NCI-H774 (cell line): ENCODE measurements at places on chromosomes 16 and 17.
A peak's percentile ranks its signal among the peaks of the same experiment; 100 is the strongest.

DNA sequence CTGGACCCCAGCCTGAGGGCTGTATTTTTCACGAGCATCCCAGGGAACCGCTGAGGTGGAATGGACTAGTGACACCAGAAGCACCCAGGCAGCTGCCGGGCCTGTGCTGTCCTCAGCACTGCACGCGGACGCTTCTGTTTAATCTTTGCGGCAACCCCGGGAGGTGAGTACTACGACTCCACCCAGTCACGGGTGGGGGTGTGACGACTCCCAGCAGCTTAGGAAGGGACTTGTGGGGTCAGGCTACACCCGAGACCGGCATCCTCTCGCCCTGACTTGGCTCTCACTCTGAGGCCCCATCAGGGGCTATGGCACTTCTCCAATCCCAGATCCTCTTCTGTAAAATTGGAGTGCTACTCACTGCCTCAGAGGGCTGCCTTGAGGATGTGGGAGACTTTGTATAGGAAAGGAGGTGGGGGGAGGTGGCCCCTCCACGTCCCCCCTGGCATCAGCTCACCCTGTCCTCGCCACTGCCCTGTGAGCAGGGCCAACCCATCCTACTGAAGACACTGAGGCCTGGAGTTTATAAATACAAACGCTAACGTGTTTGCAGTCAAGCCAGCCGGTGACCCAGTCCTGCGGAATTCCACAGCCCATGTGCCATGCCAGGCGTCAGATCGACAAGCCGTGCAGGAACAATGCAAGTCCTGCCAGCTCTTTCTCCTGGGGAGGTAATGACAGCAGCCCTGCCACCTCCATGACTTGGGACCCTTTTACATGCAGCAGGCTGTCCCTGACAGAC lies 44.4 kb downstream of the PPL start:
- DNase-seq = no peak

- no peak for DNase-seq
These were observed 8.2 kb upstream of the C16orf95 start for GRCh38 chr16:87325423-87325858.

DNA sequence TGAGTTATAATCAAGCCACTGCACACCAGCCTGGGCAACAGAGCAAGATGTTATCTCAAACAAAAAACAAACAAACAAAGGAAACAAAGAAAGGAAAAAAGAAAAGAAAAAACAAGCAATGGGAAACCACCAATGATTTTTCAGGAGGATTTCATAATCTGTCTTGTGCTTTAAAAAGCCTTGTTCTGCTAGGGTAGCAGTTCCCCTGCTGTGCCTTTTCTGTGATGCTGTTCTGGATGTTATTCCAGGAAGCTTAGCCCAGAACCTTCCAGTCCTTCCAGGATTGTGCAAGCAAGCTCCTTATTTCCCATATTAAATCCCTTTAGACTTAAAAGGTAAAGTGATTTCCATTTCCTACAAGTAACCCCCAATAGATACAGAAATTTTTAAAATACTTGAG lies 171.1 kb downstream of the ABCC12 start:
- no peak for DNase-seq

DNA sequence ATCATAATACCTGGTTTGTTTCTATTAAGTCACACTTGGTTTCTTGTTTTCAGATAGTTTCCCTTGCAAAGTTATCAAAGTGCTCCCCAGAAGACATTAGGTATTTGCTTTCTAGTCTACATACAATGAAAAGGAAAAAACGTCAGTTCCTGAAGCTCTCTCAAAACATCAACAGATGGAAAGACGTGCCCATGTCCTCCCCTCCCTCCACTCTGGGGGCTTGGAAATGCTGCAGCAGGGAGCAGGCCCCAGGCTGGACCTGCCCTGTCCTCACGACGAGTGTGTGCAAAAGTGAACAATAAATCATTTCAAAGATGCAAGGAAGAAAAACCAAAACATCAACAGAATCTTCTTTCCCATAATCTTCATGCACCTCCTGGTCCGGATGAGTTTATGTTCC lies 118.5 kb downstream of the USP22 start:
- no peak for DNase-seq

- no peak for DNase-seq
These were observed 20.8 kb downstream of the CIBAR2 start for GRCh38 chr16:85091522-85091910.

DNA sequence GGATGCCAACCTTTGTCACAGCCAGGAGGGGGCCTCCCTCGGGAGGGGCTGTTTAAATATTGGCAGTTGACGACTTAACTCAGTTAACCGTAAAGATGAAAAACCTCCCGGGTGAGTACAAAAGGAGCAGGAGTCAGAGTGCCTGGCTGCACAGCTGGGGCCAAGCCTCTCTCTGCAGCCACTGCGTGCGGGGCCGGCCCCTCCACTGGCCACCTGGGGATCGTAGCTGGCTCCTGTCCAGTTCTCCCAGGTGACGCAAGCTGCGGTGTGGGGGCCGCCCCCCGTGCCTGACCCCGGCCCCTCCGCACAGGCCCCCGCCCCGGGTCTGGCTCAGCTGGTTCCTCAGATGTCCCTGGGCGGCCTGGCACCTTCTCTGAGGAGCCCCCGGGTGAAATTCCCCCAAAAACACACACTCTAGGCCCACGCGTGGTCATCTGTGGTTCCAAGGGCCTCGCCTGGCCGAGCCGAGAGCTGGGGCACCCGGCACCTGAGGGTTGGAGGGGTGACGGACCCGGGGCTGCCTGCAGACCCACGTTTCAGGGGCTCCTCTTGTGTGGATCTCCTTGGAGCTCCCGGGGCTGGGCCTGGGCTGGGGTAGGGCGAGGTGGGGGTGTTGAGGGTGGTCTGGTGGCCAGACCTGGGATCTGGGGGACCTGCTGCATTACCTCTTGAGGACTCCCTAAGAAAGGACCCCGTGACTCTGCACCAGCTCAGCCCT lies 7.4 kb upstream of the CACNA1H start:
- no peak for DNase-seq

GRCh38 chr17:45123930-45124796 lies 8.2 kb downstream of the PLCD3 start:
- DNase-seq = no peak

- DNase-seq = no peak
These were observed 23.1 kb upstream of the CMIP start for GRCh38 chr16:81421536-81421935.

- DNase-seq = no peak
These were observed 14.4 kb downstream of the ADAM11 start for GRCh38 chr17:44773140-44773539.

DNA sequence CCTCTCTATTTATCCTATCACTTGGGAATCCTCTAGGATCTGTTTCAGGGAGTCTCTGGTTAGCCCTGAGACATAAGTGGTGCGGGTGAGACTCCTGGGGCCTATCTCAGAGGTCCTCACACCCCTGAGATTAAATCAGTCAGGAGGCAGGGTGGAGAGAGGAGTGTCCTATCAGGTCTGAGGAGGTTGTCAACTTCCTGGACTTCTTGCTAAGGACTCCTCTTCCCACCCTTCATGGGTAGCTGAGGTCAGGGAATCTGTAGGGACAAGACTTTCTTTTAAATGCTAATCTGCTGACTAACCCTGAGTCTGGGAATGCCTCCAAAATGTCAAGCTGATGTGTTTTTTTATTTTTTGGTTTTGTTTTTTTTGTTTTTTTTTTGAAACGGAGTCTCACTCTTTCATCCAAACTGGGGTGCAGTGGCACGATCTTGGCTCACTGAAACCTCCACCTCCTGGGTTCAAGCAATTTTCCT lies 6.6 kb upstream of the ARMC5 start:
- DNase-seq = no peak

GRCh38 chr16:68416057-68417046 lies 32.0 kb downstream of the SMPD3 start:
- peak; percentile 80 for DNase-seq

GRCh38 chr17:47276868-47277267 lies 23.2 kb downstream of the ITGB3 start:
- peak; percentile 51 for DNase-seq

DNA sequence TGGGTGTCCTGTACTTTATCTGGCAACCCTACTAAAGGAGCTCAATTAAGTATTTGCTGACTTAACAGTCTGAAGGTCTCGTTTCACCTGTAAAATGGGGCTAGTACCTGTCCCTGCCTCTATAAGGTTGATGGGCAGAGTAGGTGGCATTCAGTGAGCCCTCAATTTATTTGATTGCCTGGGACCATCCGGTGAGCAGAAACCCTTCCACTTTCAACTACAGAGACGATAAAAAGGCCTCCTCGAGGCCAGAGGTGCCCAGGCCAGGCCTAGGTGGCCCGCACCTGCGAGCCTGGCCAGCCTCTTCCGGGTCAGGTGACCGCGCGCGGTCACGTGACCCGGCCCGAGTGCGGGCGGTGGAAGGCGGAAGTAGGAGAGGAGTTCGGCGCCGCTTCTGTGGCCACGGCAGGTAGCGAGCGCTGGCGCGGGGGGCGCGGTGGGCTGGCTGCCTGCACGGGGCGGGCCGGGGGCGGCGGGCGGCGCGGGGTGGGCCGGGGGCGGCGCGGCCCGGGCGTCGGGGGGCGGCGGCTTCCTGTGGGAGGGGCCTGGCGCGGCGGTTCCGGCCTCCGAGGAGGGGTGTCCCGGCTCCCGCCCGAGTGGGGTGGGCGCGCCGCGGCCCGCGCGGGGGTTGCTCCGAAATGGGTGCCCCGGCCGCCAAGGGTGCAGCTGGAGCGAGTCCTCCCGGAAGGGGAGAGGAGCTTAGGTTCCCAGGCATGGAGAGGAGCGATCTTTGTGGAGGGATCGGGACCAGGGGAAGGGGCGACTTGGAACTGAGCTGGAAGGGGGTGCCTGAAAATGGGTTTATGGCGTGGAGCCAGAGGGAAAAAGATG lies at the start of gene WWP2:
Gene WWP2, plus strand, starts transcription at position 350 of the 831 bp plus-strand sequence. CDS start 24,679 bp downstream, outside the sequence.
- peak; percentile 63 for DNase-seq

DNA sequence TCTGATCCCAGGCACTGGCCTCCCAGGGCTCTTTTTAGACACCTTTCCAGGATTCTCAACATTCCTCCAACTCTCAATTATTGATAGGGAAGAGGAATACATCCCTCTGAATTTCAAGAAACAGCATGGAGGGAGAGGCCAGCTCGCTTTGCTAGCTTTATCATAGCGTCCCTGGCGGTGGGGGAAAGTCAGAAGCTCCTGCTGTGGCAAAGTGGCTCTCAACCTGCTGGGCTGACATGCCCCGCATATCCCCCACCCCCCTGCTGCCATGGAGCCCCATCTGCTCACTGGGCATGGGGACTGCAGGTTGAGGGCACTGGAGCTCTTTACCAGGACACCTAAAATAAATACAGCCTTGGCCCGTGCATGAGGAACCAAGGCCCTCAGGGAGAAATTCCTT lies 140.3 kb downstream of the SLC39A11 start:
- no peak for DNase-seq

- DNase-seq = no peak
These were observed 21.6 kb downstream of the STXBP4 start for GRCh38 chr17:54990118-54990517.

DNA sequence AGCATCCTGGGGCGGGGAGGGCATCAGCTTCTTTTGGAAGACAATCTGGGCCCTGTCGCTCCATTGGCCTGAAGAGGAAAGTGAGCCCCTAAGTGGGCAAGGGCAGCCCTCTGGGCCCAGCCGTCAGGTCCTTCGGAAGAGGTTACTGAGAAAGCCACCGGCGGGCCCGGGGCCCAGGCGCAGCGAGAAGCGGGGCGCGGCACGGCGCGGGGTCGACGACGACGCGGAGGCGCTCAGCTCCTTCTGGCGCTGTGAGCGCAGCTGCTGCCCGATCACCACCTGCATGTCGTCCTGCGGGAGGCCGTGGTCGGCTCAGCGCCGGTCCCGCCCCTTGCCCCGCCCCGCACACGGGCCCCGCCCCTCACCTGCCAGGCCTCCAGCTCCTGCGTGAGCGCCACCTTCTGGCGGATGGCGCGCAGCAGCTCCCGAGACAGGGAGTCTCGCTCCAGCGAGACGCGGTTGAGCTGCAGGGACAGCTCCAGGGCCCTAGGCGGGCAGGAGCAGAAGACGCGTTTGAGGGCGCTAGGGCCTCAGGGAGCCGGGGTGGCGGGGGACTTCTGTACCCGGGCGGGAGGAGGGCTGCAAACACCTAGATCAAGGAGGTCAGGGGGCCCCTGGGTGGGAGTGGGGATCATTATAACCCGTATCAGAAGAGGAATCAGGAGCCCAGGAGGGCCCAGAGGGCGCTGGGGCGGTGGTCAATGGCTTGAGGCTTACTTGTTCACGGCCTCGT lies 4.3 kb downstream of the THOC6 start:
- DNase-seq = peak; percentile 71

DNA sequence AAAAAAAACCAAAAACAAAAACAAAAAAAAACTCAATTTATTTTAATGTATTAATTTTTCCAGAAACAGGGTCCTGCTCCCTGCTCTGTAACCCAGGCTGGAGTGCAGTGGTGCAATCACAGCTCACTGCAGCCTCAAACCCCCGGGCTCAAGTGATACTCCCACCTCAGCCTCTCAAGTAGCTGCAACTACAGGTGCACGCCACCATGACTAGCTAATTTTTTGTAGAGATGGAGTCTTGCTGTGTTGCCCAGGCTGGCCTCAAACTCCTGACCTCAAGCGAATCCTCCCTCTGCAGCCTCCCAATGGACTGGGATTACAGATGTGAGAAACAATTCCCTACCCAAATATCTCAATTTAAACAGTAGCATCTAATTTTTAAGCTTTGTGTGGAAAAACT lies 25.2 kb upstream of the EMP2 start:
- DNase-seq = no peak

GRCh38 chr17:17030515-17031211 lies 11.6 kb upstream of the MPRIP start:
- DNase-seq = no peak

- no peak for DNase-seq
These were observed 7.6 kb upstream of the AXIN1 start for GRCh38 chr16:359871-360697.

DNA sequence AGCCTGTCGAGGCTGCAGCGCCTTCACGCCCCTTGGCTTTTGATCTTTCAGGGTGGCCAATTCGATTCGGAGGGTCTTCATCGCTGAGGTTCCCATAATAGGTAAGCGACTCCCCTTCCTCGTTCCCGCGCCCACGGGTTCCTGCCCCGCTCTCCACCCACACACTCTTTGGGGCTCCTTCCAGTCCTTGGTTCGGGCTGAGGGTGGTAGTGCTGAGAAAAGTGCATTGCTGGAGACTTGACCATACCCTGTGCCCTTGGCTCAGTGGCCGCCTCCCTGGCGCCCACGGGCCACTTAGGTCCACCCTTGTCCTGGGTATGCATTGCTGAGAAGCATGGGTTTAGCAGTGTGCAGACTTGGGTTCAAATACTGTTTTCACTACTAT lies 491 bp downstream of the POLR2C start:
- DNase-seq = no peak

- DNase-seq = no peak
These were observed 13.5 kb downstream of the KCTD2 start for GRCh38 chr17:75060434-75061054.

DNA sequence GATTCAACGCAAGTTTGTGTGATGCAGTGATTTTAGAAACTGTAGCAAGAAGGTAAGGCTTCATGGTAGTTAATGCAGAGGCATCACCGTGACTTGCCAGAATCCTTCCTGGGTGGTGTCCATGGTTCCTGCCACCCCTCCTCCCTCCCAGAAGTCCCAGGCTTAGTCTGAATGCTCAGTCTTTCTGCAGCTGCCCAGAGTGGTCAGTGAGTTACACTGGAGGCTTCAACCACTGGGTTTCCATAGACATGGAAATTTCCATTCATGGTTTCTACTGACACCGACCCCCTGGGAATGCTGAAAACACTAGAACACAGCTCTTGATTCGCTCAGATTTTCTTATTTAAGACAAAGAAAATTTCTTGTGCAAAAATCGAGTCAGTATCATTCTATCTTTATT lies 159.4 kb upstream of the HSBP1 start:
- DNase-seq = no peak
